ENCODE measurements at places on chromosomes 5 and 9.

DNA sequence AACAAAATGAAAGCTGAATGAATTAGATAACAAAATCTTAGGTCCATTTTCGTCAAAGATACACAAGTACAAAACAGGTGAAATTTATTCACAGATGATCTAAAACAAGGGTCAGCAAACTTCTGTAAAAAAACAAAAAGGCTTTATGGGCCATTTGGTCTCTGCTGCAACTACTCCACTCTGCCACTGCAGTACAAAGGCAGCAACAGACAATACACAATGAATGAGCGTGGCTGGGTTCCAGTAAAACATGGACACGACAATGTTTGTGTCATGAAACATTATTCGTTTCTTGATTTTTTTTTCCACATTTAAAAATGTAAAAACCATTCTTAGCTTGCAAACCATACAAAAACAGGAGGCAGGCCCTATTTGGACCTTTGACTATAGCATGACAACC lies 71.9 kb downstream of the ECPAS start:
- no peak for DNase-seq

GRCh38 chr9:121945281-121945680 lies 147.8 kb downstream of the TTLL11 start:
- DNase-seq = no peak

GRCh38 chr9:87243602-87244001 lies 254.1 kb upstream of the DAPK1 start:
- no peak for DNase-seq

- no peak for DNase-seq
These were observed 161.4 kb upstream of the TRPC7 start for GRCh38 chr5:136526791-136527190.

Data from GM20000 (cell line).